ENCODE measurements at places on chromosomes 4 and X.

DNA sequence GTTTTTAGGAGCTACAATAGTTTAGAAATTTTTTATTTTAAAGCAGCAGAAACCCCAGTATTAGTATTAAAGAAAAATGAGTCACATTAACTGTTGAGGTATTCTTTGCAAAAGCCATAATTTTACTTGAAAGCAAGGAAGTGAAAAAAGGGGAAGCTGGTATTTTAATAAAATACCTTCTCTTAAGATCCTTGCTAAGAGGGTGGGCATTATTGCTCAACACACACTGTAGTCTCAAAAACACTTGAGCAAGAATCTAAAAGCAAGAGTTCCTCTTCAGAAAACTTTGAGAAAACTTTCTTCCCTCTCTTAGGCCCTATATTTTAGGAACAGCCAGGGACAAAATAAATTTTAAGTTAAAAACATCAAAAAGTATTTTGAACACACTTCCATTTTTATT lies 259.4 kb upstream of the DIAPH2 start:
- DNase-seq = no peak

DNA sequence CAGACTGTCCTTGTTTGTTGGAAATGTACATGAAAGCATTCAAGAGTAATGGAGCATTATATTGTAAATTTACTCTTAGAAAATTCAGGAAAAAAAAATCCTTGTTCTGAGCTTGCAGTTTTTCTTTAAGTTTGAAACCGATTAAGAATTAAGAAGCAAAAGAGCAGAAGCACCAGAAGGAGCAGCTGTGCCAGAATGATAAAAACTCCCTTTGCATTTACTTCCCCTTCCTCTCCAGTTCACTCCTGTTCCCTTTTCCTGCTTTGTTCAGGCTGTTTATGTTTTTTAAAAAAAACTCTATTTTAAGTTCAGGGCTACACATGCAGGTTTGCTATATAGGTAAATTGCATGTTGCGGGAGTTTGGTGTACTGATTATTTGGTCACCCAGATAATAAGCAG lies 90.3 kb downstream of the ATOH1 start:
- DNase-seq = no peak

- DNase-seq = peak; percentile 62
Measured at GRCh38 chr4:54384563-54384962, 155.5 kb downstream of the PDGFRA start.

GRCh38 chr4:1574601-1575417 lies 109.3 kb downstream of the FAM53A start:
- no peak for DNase-seq

DNA sequence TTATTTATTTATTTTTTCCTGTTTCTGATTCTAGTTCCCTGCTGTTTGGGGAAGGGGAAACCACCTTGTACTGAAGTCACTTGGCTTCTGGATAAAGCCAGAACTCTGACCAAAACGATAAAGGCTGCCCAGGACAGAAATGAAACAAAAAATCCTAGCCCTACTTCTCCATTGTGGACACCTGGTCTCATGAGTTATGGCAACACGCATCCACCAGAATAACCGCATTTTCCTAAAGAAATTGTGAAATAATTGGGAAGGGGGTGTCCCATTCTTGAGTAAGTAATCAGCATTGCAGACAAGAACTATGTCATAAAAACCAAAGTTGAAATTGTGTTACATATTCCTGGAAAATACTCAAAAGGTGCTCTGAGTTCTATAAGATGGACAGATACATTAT lies 42.1 kb downstream of the SLC9A7 start:
- DNase-seq = no peak

- DNase-seq = peak; percentile 11
Measured at GRCh38 chrX:149487292-149487691, 17.8 kb downstream of the IDS start.

DNA sequence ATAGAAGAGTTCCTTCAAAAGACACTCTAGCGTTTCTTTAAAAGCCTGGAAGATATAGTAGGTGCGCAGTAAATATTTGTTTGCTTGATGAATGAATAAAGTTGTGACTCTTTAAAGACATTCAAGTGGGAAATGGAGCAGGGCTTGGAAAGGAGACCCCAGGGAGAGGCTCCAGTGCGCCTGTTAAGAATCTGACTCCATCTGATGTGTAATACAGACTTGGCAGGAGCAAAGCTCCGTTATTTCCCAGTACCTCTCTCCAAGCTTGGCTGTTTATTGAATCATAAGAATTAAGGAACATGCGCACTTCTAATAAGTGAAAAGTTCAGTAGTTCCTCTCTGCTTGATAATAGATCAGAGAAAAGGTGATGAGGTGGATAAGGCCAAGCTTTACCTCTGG lies 18.8 kb upstream of the KLHL8 start:
- DNase-seq = no peak

GRCh38 chr4:3013839-3014350 lies 50.5 kb downstream of the GRK4 start:
- peak; percentile 84 for DNase-seq

DNA sequence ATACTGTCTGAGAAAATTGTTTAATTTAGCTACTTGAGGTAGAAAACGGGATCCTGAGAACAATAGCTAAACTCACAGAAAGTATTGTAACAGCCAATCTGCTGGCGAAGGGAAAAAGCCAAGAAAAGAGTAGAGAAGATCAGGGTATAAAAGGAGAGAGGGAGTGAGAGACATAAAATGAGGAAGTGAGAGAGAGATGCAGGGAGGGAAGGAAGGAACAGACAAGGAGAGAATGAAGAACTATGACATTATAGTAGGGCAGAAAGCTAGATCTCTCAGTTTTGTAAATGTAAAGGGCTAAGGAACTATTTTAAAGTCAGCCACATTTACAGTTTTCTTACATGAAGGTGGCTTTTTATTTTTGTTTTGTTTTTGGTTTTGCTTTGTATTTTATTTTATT lies 1.6 kb upstream of the GIMD1 start:
- no peak for DNase-seq

DNA sequence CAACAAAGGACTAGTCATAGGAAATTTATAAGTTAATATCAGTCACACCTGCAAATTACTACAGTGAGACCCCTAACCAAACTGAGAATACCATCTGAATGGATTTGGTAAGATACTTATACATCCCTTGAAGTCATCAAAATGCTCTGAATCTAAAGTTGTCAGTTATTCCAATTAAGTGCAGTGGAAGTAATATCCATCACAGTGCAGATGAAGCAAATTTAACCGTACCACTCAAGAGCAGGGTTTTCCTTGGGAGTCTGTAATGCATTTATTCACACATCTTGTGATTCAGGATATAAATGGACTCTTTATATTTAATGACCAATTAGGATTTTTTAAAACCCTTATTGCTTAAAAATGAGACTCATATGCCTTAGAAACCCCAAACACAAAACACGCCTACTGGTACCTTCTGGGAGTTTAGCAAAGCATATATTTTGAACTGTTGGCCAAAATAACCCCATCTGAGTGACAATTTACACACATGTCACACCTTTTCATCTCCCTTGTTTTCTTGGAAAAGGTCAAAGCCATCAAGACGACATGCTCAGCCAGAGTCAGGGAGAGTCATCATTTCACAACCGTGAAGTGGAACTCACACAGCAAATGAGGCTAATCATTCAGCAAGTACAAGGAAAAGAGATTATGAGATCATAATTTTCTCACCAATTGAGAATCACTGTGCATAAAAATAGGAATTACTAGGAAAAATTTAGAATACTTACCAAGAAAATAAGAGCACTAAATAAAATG lies 303.7 kb downstream of the HNRNPD start:
- DNase-seq = no peak

GRCh38 chr4:156815717-156816359 lies 155.8 kb downstream of the PDGFC start:
- no peak for DNase-seq

- DNase-seq = peak; percentile 65
Measured at GRCh38 chr4:153649572-153649991, 34.5 kb upstream of the TLR2 start.
